ENCODE measurements at places on chromosomes 5 and 9.

DNA sequence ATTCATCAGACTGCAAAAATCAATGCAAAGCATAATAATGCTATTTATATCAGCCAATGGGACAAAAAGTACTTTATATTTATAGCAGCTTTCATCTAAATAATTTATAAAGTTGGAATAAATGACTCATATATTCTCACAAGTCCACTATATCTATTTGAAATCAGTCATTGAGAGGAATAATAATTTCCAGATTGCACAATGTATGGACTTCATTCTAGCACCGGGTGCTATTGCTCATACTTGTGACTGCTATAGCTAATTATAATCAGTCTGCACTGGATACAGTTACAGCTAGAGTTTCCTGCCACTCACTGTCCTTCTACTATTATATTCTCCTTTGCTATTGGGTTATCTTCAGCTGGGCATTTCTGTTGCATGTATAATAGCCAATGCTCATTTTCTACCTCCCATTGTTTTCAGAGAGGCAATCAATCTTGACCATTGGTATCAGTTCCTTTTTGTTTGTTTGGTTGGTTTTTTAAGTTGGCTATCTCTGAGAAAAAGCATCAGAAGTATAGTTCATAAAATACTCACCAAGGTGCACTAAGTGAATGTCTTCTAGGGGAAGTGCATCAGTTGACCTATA is 1.9 kb downstream of the CDH18 start:
- peak; percentile 49 for DNase-seq

- peak; percentile 3 for DNase-seq
These were observed 73.2 kb downstream of the SH3PXD2B start for GRCh38 chr5:172380987-172381643.

DNA sequence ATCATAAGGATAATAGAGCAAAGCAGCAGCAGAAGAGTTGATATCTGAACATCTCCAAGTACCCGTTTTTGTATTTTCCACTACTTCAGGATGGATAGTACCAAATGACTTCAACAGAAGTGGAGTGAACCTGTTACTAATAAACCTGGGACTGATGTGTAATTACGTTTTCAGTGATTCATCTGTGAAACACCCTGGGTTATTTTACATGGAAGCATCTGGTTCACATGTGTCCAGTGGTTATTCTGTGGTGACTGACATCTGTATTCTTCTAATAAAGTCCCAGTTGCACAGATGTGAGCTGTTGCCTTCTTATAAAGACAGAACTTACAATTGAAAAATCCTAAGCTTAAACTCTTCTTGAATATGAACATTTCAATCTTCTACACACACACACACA is 139.7 kb upstream of the VCAN start:
- DNase-seq = no peak

- no peak for DNase-seq
These were observed 166.1 kb downstream of the MARCHF11 start for GRCh38 chr5:16013334-16014065.

DNA sequence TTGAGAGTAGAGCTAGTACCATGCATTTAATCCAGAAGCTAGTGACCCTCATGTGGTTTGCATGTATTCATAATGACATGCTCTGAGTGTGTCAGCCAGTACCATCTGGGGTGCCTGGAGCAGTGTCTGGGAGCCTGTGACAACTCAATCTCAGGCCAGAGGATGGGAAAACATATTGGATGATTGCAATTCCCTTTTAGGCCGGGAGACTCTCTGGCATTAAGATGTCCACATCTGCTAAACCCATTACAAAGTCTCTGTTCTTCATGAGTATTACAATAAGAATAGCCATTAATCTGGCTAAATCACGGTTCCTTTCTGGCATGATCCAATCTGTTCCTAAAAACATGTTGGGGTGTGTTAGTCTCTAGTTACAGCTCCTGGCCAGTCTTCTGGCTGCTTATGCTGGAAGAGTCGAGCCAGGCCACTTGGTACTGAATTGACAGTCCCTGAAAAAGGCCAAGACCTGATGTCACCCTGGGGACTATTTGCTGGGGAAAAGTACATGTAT is 475.7 kb downstream of the ENC1 start:
- no peak for DNase-seq

DNA sequence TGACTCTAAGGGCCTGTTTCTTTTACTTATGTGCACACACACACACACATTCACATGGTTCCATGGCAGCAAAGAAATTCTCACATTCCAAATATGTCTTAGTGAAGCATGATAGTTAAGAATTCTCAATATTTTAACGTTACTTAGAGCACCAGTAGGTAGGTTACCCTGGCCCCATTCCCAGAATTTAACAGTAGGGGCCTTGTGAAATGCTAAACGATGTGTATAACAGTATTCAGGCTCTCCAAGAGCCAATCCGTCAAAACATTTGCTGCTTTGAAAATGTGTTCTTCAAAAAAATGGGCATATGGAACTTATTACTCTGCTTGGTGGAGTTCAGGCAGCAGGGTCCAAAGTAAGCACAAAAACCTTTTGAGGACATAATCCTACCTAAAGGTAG is 93.7 kb upstream of the DAB2 start:
- DNase-seq = no peak

DNA sequence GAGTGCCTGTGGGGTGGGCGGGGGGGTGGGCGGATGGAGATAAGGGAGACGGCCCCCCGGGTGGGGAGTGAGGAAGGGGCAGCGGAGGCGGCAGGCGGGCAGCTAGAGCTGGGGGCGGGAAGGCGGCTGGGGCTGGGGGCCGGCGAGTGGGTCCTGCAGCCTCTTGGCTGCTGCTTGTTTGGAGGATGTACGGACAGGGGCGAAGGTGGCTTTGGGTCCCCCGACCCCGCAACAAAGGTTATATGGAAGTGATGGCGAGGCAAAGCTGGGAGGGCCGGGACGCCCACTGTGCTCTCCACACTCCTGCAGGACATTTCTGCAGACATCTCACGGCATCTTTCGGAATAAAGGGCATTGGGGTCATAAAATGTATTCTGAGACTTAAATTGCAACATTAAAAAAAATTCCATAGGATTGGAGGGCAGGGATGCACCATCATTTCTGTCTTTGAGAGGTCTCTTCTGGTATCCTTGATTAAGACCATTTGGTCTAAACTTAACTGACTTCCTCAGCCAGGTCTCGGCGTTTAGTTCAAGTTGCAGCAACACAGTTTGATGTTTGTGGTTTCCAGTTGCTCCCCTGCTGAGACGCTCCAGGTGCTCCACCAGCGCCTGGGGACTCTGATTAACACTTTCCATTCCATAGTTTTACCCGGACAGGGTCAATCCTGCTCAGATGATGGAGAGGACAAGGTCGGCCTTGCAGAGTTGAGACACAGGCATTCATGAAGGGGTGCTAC is 101.6 kb upstream of the SSBP2 start:
- DNase-seq = peak; percentile 91

GRCh38 chr5:15254607-15255006 is 245.4 kb upstream of the FBXL7 start:
- no peak for DNase-seq

- DNase-seq = no peak
These were observed 62.4 kb downstream of the GALNT12 start for GRCh38 chr9:98869866-98870265.

DNA sequence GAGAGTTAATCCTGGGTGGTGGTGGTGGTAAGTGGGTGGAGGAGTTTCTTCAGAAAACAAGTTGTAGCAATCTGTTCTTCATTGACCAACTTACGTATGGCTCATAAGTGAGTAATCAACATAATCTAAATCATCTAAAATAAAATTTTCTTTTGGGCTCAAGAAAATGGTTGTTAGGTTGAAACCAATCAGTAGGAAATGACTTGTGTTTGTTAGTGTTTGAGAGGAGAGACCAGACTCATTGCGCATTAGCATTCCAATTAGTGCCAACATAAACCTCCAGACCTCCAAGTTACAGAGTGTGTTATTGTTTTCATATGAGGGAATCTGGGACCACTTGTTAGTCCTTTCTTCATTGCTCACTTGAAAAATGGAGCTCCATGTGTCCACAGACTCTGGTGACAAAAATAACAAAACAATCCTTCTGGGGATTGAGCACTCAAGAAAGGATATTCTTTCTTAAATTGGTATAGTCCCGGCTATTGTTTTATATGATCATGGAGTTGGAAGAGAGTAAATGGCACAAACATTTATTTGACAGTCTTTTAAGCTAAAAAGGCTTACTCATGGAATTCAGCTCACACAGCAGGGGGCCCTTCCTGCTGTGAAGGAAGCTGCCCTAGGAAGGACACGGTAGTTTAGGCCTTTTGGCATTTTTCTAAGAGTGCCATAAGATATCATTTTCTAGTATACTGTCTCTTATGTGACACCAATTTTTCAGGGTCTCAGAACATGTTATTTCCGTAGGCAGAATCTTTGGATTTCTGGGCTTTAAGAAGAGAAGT is 441.1 kb downstream of the EBF1 start:
- no peak for DNase-seq

Data from NCI-H1417 (cell line).